ENCODE measurements at places on chromosomes 16 and 17. TPM values are rescaled to one million over a fixed set of nuclear protein-coding genes. Genes with fewer than 3 reads are reported as not detected.

DNA sequence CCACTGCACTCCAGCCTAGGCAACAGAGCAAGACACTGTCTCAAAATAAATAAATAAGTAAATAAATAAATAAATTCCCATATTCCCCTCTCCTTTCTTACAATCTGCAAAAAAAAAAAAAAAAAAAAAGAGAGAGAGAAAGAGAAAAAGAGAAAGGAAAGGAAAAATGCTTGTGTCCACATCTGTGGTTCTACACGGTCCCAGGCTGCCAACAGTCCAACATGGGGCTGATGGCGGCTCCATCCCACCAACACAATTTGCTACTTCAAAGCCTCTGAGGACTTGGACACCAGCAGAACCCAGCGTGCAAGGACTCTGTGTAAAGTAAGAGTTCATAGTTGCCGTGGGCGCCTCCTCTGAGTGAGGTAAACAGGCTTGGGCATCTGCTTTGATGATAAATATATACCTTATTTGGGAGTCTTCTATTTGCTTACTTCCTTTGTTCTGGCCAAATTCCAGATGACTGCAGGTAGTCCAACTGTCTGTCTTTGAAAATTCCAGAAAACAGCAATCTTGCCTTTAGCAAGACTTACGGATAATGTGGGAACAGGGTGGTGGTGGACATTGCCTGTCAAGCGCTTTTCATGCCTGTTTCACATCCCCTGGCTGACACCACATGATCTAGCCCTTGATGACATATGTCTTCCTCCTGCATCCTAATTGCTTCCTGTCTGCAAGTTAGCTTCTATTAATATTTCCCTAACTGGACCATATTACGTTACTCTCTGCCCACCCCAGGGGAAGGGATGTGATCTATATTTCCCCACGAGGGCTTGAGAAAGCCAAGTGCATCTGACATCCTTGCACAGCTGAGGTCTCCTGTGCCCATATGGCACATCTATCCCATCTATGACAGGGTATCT lies 10.1 kb downstream of the LITAF start:
- DNase-seq = no peak

- peak; percentile 70 for DNase-seq
Observed at GRCh38 chr17:57987581-57988300, at the start of gene VEZF1. Gene VEZF1, minus strand, starts transcription at chr17:57988254. Its CDS starts 143 bp downstream, at chr17:57988111.

The GCGR gene
- not detected for total RNA-seq

The CLDN7 gene
- not detected for total RNA-seq

GRCh38 chr17:11138023-11138422 lies 103.0 kb upstream of the SHISA6 start:
- DNase-seq = no peak

The FTSJ3 gene
- total RNA-seq = 39.1 TPM

The ACAP1 gene
- not detected for total RNA-seq

DNA sequence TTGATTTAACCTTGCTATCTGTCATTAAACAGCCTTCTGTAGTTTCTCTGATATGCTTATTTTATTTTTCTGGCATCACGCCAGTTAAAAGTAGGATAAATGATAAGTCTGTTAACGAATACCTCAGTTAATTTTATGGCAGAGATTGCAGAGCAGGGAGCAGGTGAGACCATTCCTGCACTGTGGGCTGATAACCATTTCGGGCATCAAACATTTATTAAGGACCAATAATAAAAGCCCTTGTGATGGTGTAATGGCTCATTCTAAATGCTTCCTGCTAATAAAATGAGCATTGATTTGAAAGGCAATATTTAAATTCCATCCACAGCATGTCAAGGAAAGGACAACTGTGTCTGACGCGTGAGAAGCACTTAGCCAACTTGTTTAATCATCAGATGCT lies 94.1 kb downstream of the ASIC2 start:
- no peak for DNase-seq

DNA sequence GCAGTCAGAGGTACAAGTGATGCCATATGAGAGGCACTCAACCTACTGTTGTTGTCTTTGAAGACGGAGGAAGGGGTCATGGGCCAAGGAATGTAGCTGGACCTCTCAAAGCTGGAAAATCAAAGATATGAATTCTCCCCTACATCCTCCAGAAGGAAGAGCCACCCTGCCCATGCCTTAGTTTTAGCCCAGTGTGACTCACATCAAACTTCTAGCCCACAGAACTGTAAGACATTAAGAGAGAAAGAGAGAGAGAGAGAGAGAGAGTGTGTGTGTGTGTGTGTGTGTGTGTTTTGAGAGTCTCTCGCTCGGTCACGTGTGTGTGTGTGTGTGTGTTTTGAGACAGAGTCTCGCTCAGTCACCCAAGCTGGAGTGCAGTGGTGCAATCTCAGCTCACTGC lies 87.1 kb downstream of the STX8 start:
- no peak for DNase-seq

- no peak for DNase-seq
Observed at GRCh38 chr16:912684-913613, 57.8 kb downstream of the LMF1 start.

The SLFN13 gene
- 1.2 TPM for total RNA-seq

- peak; percentile 37 for DNase-seq
Observed at GRCh38 chr16:53087101-53087500, 32.3 kb downstream of the CHD9 start.

The PYDC1 gene
- total RNA-seq = not detected

The KIF2B gene
- total RNA-seq = not detected

The ABCC3 gene
- 7.6 TPM for total RNA-seq

DNA sequence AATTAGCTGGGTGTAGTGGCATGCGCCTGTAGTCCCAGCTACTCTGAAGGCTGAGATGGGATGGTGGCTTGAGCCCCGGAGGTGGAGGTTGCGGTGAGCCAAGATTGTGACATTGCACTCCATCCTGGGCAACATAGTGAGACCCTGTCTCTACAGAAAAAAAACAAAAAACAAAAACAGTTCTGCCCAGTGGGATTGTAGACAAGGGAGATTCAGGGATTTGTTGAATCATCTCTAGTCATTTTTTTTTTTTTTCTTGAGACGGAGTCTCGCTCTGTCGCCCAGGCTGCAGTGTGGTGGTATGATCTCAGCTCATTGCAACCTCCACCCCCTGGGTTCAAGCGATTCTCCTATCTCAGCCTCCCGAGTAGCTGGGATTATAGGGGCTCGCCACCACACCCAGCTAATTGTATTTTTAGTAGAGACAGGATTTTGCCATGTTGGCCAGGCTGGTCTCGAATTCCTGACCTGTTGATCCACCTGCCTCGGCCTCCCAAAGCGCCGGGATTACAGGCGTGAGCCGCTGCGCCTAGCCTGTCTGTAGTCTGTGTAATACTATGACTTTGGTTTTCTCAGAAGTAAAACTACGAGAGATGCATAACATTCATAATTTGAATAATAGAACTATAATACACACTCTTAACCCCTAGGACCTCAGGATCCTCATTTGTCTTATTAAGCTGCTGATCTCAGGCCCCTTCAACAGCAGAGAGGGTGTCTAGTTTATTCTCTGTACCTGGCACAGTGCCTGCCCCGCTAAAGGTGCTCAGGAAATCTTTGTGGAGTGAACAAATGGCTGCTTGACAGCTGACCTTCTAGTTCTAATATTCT lies 1.4 kb downstream of the TEN1 start:
- DNase-seq = no peak

DNA sequence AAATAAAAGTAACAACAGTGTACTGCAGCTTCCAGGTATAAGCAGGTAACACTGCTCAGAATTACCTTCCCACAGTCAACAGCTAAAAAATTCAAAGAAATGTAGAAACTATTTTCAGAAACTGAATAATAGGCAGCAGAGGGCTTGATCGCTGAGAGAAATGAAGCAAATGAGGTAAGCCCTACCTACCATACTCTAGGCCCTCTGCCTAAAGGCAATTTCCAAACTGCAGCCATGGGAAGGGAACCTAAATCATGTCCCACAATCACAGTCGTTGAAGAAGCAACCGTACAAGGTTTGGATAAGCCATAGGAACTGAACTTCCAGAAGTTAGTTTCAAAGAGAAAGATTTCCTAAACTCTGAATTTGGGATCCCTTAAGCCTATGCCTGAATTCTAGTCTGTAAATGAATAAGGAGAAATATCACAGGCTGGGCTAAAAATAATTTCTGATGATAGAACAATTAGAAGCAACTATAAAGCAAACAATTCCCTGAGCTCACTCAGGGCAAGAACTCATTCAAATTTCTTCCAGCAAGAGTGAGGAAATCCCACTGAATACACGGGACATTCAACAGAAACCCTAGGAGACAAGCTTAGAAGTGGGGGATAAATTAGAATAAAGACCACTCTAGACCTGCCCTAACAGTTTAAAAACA lies 24.5 kb downstream of the NCOR1 start:
- no peak for DNase-seq

- DNase-seq = no peak
Observed at GRCh38 chr17:17179371-17179827, 26.7 kb downstream of the PLD6 start.

DNA sequence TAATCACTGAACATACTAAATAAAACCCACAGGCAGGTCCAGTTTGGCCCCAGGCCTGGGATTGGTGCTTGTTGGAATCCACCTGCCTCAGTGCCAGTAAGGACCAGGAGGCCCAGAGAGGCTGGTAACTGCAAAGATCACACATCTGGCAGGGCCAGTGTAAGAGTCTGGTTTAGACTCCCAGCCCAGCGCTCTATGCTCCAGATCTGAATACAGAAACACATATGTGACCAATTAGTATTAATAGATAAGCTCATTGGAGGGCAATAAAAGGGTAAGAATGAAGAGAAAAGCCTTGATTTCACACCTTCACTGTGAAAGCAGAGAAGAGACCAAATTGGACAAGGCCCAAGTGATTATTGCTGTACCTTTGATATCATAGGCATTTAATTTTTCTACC lies 13.6 kb upstream of the CCDC182 start:
- DNase-seq = no peak

GRCh38 chr16:1420111-1420539 lies 422 bp downstream of the UQCC4 start:
- no peak for DNase-seq

The TBC1D3C gene
- 0.69 TPM for total RNA-seq

The DBNDD1 gene
- 8.5 TPM for total RNA-seq

The DPEP3 gene
- not detected for total RNA-seq

- DNase-seq = no peak
Observed at GRCh38 chr16:56106527-56106926, 84.8 kb upstream of the GNAO1 start.

GRCh38 chr16:4500272-4500671 lies 24.1 kb downstream of the HMOX2 start:
- peak; percentile 80 for DNase-seq

- no peak for DNase-seq
Observed at GRCh38 chr17:72240333-72240732, 119.5 kb downstream of the SOX9 start.

- no peak for DNase-seq
Observed at GRCh38 chr17:7391307-7391706, 3.0 kb downstream of the PLSCR3 start.

The UBE2O gene
- total RNA-seq = 12.7 TPM

DNA sequence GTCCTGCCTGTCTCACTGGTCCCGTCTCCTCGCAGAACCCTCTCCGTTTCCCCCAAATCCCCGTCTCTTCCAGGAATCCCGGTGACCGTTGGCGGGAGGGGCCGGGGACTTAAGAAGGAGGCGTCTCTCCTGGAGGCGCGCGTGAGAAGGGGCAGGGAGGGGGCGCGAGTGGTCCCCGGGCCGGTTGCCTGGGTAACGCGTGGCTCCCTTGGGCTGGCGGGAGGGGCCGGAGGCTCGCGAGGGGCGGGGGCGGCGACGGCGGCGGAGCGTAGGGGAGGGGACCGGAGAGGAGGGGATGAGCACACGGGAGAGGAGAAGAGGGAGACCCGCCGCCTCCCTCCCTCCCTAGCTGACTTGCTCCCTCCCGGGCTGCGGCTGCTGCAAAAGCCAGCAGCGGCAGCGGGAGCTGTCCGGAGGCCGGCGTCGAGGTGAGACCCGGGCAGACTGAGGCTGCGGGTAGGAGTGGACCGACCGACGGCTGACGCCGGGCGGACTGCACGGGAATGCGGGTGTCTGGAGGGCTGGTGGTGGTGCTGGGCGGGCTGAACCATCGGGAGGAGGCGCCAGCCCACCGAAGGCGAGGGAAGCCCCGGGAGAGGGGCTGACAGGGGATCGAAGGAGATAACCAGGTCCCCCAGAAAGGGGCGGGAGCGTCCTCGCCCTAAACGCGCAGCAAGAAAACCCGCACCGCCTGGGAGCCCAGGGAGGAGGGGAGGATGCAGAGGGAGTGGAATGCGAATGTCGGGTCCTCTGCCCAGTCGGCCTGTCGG lies at the start of gene PRRT2:
PRRT2 (plus strand) TSS at position 298 of the 770 bp plus-strand sequence. CDS start 862 bp downstream, outside the sequence.
- DNase-seq = peak; percentile 37

GRCh38 chr16:23420011-23420410 lies 33.0 kb downstream of the COG7 start:
- DNase-seq = peak; percentile 45

- DNase-seq = no peak
Observed at GRCh38 chr16:53084141-53084541, 29.4 kb downstream of the CHD9 start.

The CCL16 gene
- not detected for total RNA-seq

DNA sequence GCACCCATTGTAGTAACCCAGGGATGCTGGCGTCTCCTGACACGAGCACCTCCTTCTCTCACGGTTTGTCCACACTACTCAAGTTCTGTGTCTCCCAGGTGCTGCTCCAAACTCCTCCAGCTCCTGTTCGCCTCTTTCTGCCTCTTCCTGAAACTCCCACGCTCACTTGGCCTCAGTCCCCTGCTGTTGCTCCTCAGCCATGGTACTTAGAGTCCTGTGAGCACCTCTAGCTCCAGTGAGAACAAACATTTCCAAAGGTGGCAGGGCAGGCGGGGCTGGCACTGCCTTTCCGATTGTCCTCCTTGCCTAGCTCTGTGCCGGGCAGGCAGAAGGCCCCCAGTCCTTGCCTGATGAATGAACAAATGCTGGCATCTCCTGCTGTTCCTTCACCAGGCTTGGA lies 146.1 kb downstream of the SDK2 start:
- no peak for DNase-seq

GRCh38 chr17:40242774-40243173 lies 23.7 kb downstream of the WIPF2 start:
- DNase-seq = no peak

- no peak for DNase-seq
Observed at GRCh38 chr16:81868057-81868748, 89.1 kb downstream of the PLCG2 start.

DNA sequence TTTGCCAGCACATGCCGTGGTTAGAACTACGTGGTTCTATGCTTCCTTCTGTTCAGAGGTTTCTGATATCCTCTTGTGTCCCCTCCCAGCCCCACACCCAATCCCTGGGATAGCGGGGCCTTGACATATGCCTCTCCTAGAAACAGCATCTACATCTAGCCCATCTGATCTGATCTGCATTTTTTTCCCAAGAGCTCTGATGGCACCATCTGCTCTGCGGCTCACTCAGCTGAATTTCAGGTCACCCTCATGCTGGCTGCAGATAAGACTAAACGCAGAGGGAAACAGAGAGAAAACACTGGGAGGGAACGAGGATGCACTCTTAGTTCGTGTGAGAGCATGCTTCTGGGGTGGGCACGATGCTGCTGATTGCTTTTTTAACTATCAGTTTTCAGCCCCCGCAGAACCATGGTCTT lies 10.7 kb downstream of the WIPI1 start:
- no peak for DNase-seq

DNA sequence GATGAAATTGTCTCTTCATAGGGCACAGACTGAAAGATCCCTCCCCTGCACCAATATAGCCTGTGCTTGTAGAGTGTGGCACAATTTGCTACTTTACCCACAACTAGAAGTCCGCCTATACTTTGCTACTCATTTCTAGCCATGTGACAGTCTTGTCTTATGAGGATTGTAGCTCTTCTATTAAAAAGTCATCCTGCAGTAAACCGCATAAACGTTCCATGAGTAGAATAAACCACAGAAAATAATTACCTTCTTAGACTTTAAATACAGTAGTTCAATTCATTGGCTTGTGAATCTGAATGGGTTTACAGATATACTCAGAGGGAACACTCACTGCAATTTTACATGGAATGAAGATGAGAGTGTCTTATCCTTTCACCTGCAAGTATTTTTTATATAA lies 4.4 kb downstream of the KRT27 start:
- DNase-seq = no peak
